ENCODE measurements at places on chromosomes 3 and 15.

GRCh38 chr15:90478846-90479481 lies 50.8 kb upstream of the CRTC3 start:
- no peak for DNase-seq

DNA sequence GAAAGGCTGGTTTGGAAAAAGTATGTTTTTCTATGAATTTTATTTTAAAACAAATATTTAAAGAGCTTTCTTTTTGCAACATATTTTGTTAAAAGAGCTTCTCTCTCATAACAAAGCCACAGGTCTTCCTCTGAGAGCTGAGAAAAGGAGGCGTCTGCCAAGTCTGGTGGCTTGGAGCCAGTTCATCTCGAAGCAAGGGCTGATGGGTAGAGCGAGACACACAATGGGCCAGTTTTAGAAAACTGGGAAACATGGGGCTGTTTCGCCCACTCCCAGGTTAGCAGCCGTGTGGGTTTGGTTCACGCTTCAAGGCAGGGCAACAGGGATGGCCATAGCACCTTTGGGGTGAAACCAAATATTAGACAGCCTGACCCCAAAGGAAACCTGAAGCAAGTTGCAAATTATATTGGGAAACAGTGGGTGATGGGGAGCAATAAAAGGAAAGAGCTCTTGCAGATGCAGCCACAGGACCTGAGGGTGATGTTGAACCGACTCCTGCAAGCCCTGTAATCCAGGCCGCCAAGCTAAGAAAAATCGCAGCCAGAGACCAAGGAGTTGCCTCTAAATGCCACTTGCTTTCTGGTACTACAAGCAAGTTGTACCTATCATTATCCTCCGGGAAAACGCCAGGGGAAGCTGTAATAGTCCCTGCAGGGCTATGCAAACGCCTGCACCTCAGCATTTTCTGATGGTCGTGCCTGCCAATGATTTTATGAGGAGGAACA lies 88.4 kb upstream of the GALNT15 start:
- DNase-seq, result no peak

DNA sequence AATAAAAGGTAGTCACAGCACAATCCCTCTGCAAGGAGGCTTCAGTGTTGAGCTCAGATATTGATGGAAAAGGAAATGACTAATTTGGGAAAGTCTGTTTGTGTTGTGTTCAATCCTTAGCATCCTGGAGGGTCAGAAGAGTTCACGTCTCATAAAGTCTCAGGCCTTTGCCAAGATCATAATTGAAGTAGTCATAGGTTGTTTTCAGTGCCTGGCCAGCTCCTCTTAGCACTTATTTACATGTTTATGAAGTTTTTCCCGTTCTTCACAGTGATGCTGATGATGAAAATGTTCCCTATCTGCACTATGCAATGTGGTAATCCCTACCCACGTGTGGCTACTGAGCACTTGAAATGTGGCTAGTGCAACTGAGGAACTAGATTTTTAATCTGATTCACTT lies 61.6 kb upstream of the TGFBR2 start:
- DNase-seq, result no peak

GRCh38 chr3:168984872-168985271 lies 678.6 kb downstream of the MECOM start:
- DNase-seq, result no peak

- no peak for DNase-seq
Observed at GRCh38 chr3:195197765-195198425, 73.1 kb downstream of the XXYLT1 start.

GRCh38 chr3:177441813-177442646 lies 244.7 kb upstream of the TBL1XR1 start:
- DNase-seq, result no peak

DNA sequence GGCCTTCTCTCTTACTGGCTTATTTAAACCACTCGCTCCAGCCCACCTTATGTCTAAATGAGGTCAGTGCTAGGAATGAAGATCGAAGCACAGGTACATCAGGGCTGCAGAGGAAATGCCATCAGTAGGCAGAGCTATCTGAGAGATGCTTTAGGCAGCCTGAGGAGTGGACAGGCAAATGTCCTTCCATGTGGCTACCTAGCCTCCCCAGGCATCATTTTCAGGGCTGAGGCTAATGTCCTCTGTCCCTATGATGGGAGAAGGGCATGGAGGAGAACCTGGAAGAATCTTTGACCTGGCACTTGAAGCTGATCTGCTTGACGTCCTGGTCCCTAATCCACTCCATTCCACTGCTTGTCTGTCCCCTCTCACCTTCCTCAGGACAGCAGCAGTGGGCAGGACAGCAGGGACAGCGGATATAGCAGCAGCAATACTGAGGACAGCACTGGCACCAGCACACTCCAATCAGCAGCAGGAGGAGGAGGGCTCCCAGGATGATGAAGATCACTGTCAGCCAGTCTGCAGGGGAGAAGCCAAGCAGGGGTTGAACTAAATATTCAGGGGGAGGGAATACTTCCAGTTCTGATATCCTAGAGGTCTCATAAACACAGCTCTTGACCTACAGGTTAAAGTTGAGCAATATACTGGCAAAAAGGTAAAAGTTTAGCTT lies 21.0 kb downstream of the ILDR1 start:
- DNase-seq, result no peak

GRCh38 chr3:72339670-72340030 lies 508.6 kb downstream of the SHQ1 start:
- no peak for DNase-seq

DNA sequence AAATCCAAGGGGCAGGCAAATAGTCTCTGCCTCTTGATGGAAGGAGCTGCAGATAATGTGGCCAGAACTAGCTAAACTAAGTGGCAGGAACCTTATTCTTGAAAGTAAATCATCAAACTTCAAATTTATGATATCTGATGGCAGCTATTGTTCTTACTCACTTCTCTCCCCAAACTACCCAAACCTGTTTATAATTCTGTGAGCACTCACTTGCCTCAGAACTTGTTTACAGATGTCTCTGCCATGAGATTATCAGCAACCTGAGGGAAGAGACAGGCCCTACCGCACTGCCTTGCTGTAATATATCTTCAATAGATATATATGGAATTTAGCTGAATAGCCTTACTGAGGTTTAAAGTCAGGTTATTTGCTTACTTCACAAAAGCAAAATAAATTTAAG lies 2.2 kb upstream of the B3GALNT1 start:
- no peak for DNase-seq

GRCh38 chr15:95448531-95449229 lies 881.8 kb upstream of the NR2F2 start:
- no peak for DNase-seq

DNA sequence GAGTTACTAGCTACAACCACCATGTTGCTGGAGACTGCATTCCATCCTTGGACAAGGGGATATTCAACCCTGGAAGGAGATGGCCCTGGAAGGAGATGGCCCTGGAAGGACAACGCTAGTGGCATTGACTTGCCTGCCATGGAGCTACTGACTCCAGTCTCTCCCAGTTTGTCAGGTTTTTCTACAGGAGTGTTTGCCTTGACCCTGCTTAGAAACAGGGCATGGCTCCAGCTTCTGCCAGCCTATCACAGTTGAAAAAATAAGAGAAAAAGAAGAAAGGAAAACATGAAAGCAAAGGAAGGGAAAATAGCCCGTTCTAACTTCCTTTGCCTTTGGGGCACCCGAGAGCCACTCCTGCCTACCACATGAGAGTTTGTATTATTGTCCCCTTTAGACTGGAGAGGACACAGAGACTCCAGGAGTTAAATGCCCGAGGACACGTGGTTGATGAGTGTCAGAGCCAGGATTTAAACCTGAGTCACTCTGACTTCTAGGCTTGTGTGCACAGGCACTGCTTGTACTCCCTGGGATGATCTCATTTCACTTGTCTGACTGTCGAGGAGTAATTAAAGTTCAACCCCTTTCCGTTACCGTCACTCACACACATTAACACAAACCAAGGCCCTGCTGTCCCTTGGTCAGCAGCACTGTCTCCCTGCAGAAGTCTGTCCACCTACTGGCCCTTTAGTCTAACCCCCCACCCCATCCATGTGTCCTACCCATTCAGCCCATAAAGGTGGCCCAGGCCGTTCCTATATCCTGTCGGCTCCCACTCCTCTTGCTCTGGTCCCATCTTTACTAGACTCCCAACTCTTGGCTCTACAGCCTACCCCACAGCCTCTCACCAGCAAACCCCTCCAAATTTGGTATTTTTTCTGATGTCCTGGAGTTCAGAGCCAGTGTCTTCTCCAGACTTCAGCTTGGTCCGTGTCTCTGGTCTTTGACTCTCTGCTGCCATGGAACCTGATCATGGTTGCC lies 46.1 kb downstream of the C2CD4A start:
- DNase-seq, result no peak

GRCh38 chr3:68997887-68998286 lies 15.6 kb downstream of the EOGT start:
- no peak for DNase-seq

DNA sequence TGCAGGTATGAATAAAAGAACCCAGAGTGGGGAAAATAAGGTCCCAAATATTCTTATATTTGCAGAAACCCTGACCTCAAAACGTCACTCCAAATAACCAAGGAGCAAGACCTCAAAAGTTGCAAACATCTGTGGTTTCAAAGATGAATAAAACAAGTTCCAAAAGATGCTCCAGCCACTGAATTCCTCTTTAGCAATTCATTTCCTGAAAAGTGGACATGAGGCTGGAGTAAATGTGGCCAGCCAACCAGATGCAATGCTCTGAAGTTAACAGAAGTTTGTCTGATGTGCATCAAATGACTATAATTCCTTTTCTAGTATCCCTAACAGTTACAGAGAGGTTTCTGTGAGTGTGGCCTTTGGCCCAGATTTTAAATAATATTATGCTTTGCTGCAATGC lies 71.2 kb upstream of the WNT5A start:
- no peak for DNase-seq

DNA sequence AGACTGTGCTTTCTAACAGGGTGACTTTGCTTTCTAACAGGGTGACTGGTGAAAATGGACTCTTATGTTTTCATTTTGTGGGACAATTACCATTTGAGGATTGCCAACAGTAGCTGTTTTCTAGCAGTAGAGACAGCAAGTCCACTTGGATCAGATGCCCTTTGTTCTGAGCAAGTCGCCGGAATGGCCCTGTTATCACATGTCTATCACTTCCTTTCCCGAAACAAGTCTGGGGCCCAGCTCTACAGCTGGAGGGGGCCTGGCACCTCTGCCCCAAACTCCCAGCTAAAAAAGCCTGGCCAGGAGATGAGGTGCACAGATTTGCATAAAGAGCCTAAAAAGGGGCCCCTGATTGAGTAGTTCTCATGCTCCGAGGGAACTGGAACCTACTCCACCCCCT lies 44.6 kb downstream of the THBS1 start:
- DNase-seq, result no peak

DNA sequence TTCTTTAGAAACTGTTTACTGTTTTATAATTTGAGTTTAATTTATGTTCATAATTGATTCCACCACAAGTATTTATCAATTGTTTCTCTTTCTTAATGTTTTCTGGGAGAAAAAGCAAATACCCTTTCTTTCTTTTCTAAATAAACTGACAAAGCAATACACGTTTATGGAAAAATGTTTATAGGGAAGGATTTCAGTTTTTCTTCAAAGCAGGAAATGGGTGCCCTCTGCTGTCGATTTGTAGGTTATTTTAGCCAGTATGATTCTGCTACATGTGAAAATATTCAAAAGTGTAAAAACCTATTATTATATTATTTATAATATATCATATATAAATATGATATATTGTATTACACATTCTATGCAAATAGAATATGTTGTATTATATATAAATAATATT lies 921.0 kb upstream of the ROBO1 start:
- no peak for DNase-seq

GRCh38 chr3:108292905-108293328 lies 3.4 kb upstream of the HHLA2 start:
- DNase-seq, result no peak

DNA sequence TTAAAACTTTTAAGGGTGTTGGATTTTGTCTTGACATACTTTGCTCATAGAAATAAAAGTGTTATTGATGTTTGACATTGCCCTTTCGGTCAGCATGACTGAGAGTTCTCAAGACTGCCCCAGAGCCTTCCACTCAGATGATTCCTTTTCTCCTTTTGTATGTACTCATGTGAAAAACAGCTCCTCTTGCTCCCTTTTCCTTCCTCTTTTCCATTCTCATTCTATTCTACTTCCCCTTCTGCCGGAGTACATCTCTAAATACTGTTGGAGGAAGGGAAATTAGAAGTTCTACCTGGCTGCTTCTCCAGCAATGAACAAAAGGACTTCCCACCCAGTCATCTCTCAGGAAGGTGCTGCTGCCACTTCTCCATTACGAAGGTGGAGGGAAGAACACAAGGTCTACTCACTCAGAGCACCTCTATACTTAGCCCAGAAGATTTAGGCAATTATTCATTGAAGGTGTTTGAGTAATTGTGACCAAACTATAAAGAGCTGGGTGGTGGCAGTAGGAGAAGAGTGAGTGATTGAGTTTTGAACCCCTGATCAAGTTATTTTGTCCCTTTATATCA lies 163.8 kb upstream of the MBNL1 start:
- DNase-seq, result no peak

- peak; percentile 19 for DNase-seq
Observed at GRCh38 chr15:42919799-42920518, 619 bp downstream of the TTBK2 start.

DNA sequence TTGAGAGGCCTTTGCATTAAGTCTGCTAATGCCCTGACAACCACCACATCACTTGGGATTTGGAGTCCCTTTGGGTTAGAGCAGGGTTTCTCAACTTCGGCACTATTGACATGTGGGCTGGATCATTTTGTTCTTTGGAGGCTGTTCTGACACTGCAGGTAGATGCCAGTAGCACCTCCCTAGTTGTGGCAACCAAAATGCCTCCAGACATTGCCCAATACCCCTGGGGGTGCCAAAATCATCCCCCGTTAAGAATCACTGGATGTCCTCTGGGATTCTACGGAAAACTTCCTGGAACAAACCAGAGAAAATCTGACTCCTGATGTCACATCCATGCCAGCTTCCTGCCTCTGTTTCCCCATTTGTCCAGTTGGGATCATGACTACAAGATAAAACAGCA lies 37.2 kb upstream of the BLM start:
- no peak for DNase-seq
